Peyer's patch (tissue), 4 donors: ENCODE measurements at places on chromosomes 12 and 14. TPM values are rescaled to one million over a fixed set of nuclear protein-coding genes. Genes with fewer than 3 reads are reported as not detected.

DNA sequence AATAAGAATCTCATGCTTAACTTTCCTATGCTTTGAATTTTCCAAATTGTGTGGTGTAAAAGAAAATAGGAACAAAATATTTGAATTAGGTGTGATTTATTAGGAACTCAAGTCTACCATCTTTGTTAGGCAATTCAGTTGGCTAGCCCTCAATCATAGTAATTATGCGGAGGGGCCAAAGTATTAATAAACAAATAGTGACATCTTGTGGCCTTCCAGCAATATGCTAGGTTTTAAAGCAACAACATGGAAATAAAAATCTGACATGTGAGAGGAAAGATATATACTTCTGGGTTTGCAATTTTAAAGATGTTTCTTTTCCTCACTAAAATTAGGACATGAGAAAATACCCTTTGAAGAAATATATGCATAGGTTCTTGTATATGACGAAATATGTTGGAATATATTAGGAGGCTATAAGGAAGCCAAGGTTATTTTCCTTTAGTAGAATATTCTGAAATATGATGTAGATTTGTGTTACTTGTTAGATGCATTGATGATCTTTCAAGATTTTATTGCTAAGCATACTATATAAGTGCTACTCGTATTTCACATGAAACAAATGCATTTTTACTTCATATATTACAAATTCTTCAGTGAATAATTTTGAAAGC lies 200.4 kb downstream of the PTPRO start:
- no peak for DNase-seq

DNA sequence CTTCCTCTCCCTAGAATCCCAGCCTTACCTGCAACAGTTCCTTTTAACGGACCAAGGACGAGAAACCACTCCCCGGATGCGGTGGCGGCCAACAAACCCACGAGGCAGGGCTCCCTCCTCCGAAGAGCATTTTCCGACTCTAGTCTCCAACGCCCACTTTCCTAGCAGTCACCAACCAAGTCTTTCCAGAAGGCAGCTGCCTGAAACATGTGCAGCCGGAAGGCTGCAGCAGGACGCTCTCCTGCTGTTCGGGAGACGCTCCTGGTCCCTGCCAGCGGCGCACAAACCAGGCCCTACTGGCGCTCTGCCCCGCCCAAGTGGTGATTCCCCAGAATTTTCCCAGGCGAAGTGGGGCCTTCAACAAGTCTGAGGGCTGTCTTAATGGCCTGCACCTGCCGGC lies 21.1 kb upstream of the ADAM20 start:
- no peak for DNase-seq

DNA sequence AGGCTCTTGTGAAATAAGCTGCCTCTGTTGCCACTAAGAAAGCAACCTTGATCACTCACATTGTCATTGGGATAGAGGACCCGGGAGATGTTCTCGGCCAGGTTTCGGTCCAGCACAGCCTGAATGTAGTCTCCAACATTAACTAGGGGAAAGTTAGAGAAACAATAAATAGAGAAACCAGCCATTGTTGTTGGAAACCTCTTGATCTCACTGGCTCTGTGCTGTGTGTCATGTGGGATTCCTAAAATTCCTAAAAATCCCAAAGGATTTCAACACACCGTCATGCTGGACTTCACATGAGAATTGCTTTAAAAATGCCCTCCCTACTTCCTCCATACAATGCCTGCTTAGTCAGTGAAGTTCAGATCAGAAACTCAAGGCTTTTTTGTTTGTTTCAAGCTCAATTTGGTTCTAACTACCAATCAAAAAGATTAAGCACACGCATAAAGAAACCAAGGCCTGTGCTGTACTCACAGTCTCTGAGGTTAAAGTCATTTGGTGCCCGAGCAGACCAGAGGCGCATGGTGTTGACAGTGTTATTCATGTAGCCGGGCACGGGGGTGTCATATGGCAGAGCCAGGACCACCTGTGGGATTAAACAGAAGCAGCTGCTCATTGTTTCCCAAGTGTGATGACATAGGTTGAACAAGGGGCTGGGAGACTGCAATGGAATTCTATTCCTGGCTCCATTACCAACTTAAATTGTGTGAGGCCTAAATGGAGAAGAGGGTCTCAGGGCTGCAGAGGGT lies 23.6 kb downstream of the PYGL start:
- DNase-seq: no peak

The TRPV4 gene
- not detected for total RNA-seq
